Activated CD4-positive, alpha-beta T cell treated with anti-CD3 and anti-CD28 coated beads, Interleukin-2, amount 50 U/mL, for 4 hours (primary cell): ENCODE measurements at places on chromosomes 13 and 19.
A peak's percentile ranks its signal among the peaks of the same experiment; 100 is the strongest.

DNA sequence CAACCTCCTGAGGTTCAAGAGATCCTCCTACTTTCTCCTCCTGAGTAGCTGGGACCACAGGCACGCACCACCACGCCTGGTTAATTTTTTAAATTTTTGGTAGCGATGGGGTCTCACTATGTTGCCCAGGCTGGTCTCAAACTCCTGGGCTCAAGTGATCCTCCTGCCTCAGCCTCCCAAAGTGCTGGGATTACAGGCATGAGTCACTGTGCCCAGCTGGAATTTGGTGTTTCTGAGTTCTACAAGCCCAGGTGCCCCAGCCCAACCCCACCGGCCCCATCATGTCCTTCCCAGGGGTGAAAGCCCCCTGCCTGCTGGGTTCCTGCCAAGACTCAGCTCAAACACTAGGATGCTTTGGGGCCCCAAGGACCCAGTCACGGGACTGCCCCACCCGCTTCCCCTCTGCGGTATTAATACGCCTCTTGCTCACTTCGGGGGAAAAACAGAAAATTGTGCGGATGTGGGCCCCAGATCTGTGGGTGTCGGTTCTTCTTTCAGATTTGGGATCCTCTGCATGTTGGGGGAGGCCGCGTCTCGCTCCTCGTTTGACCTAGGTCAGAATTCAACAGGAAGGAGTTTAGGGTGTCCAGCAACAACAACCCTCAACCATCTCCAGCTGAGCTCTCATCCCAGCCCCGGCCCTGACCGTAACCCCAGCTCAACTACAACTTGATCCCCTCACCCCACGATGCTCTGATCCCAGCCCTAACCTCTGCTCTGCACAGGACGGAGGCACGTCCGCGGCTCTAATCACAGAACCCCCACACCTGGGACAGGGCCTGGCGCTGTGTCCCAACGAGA lies 3.7 kb upstream of the FCER2 start:
- peak; percentile 68 for DNase-seq

DNA sequence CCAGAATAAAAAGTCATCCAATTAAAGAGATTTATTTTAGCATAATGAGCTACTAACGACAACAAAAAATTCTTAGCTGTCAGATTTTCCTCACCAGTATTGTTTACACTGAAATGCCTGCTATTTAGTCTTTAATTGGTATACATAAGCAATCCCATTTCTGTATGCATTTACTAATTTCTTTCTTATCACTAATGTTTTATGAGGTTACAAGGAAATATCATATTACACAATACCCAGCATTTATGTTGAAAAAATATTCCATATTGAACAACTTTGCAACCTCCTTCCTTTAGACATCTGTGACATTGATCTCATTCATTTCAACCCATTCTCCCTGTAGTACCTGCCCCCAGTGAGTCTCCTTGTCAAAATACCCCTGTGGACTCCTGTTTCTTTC lies 135.4 kb downstream of the SLITRK6 start:
- DNase-seq = no peak

- peak; percentile 86 for DNase-seq
Observed at GRCh38 chr19:45677351-45678230, 9.6 kb downstream of the GIPR start.

DNA sequence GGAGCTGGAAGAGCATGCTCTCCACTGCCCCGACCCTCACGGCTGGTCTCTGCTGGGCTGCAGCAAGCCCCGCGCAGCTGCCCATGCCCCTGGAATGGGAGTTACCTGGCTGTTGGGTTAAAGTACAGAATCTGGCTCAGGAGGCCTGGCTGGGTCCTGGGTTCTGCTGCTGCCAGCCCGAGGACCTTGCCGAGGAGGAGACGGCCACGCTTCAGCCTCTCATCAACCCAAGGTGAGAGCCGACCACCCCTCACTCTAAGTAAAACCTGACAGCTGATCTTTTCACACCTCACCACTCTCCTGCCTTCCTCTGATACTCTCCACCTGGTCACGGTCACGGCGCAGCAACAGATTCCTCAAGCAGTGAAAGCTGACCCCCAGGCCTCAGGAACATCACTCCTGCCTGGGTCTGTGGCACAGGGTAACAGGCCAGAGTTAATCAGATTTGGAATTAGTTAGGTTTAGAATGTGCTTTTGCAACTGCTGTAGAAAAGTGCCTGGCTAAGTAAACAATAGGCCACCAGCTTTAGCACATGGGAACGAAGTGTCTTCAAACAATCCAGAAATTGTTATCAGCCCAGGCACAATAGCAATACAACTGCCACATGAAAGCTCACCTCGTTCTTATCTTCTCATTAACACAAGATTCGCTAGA lies 20.5 kb downstream of the RAB20 start:
- no peak for DNase-seq

DNA sequence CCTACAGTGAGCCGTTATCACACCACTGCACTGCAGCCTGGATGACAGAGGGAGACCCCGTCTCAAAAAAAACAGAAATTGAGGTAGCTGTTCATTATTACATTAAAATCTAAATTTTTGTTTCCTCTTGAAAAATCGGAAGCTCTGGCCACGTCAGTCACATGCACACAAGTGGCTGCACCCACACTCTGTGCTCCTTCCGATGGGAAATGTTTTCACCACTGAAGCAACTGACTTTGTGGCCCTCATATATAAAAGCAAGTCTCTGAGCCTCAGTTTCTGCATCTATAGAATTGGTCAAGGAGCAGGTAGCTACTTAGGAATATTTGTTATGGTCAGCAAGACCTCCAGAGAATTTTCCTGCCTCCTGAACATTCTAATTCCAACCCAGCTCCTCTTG lies 4.5 kb downstream of the LRRC25 start:
- DNase-seq = no peak

GRCh38 chr19:58439576-58440554 lies at the start of gene ZNF132:
ZNF132 (minus strand) TSS chr19:58440153; CDS start chr19:58439821, 332 bp downstream.
- DNase-seq = peak; percentile 92

- DNase-seq = no peak
Observed at GRCh38 chr19:17406046-17406886, 836 bp upstream of the BST2 start.

- no peak for DNase-seq
Observed at GRCh38 chr13:110835721-110836604, 78.9 kb downstream of the ANKRD10 start.

DNA sequence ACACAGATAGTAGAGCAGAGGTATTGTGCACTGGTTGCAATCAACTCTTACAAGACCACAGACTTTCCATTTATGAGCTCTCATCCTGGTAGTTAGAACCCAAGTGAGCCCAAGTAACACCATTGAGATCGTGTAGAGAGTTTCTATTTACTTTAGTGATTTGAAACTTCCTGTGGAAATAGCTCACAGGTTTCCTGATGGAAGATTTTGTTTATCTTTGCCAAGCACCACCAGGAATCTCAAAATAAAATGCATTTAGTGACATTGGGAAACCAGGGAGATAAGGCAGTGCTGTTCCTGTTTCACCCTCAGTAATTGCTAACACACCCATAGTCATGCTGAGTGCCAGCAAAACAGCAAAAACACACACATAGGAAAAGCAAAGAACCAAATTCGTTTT lies 102.5 kb downstream of the FLT1 start:
- DNase-seq = no peak

DNA sequence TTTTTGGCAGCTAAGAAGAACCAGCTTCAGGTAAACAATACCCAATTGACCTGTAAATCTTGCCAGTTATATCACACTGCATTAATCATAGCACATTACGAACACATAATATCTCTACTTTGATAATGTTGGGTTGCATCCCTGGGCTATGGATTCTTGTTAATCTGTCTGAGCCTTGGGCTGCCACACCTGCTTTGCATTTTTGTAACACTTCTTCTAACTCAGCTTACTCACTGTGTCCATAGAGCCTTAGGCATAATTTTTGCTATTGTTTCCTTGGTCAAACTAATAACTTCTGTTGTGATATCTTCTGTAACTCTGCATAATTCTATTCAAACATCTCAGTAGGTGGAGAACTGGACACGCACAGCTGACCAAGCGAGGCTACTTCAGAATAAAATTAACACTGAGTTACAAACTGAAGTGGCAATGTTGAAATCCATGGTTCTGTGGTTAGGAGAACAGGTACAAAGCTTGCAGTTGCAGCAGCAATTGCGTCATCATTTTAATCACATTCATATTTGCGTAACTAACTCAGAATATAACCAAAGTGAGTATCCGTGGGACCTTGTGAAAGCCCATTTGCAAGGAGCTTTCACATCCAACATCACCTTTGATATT lies 6.4 kb downstream of the ZNF350 start:
- no peak for DNase-seq

- DNase-seq = peak; percentile 96
Observed at GRCh38 chr19:8321067-8321985, at the start of the genes NDUFA7 and RPS28. NDUFA7 (minus strand) TSS chr19:8321375; CDS start chr19:8321358, 17 bp downstream. RPS28 (plus strand) TSS chr19:8321496; CDS start chr19:8321531, 35 bp downstream.

DNA sequence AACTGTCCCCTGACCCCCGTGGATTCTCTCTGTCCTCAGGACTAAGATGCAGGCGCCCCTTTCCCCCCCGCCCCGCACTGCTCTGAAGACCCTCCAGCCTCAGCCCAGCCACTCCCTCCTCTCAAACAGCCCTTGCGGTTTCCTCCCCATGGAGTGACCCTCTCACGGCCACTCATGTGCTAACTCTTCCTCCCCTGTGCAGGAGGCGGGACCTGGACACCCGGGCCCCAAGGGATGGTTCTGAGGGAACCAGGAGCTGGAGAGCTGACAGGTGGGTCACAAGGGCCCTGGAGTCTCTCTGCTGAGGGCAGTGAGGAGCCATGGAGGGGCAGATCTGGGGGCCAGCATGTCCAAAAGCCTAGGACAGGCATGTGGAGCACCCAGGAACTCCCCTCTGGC lies 1.9 kb downstream of the ISOC2 start:
- DNase-seq = no peak

GRCh38 chr13:108549934-108550333 lies 79.5 kb upstream of the MYO16 start:
- DNase-seq = no peak

DNA sequence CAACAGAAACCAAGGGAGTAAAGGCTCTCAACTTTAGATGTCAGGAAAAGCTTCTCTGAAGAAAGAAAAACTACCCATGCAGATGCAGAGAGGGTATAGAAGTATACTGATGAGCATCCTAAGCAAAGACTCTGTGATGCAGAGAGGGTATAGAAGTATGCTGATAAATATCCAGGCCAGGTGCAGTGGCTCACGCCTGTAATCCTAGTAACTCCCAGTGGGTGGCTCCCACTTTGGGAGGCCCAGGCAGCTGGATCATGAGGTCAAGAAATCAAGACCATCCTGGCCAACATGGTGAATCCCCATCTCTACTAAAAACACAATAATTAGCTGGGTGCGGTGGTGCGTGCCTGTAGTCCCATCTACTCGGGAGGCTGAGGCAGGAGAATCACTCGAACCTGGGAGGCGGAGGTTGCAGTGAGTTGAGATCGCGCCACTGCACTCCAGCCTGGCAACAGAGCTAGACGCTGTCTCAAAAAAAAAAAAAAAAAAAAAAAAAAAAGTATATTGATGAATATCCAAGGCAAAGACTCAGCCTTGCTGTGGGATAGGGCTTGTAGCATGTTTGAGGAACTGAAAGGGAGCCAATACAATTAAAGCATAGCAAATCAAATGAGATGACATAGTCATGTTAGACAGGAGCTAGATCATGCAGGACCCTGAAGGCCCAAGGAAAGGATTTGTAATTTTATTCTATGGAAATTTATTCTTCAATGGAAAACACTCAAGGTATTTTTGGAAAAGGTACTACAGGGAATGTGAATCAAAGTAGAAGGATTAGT lies 14.9 kb downstream of the UBL3 start:
- DNase-seq = no peak

DNA sequence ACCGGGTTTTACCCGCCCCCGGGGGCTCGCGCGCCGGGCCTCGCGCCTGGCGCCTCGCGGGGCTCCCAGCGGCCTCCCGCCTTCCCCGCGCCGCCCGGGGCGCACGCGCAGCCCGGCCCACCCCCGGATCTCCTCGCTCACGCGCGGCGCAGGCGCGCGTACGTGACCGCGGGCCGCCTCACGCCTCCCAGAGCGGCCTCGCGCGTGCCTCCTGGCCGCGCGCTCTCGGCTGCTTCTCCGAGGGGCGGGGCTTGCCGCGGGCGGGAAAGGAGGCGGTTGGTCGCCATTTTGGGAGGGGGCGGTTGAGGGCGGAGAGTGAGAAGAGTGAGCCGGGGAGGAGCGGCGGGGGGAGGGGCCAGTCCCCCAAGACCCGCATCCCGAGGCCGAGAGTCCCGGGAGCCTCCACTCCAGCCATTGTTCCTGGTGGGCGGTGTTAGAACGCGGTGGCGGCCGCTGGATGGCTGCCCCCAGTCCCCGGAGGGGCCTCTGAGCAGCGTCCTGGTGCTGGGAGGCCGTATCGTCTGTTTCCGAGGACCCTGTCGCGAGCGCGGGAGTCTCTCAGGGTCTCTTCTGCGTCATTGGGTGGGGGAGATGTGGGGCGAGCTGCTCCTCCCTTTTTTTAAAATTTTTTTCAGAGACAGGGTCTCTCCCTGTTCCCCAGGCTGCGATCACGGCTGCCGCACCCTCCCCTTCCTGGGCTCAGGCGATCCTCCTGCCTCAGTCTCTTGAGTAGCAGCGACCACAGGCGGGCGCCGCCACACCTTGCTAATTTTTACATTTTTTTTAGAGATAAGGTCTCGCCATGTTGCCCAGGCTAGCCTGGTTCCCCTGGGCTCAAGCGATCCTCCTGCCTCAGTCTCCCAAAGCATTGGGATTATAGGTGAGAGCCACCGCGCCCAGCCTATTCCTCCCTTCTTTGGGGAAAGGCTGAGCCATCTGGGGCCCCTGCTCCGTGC lies at the start of gene ZNF541:
ZNF541 (minus strand) TSS at position 78 of the 956 bp plus-strand sequence. CDS start 17,292 bp downstream, outside the sequence.
- DNase-seq = peak; percentile 87

GRCh38 chr13:20489185-20489820 lies 36.4 kb downstream of the CRYL1 start:
- DNase-seq = no peak

DNA sequence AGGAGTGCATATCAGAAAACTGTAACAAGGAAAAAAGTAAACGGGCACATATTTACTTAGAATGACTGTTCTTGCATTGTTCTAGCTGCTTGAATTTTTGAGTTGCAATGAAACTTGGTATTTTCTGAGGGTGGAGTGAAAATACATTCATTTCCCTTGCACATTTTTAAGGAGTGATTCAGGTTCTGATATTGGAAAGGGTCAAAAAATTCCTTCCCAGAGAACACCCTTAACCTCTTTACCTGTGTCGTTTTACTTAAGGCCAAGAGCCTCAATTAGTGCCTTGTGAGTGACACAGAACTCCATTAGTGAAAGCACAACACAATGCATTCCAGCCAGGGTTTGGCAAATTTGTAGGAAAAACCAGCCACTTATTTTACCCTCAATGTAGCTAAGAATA lies 2.3 kb downstream of the ITGBL1 start:
- no peak for DNase-seq

- DNase-seq = no peak
Observed at GRCh38 chr13:33380487-33381079, 95.0 kb upstream of the STARD13 start.

DNA sequence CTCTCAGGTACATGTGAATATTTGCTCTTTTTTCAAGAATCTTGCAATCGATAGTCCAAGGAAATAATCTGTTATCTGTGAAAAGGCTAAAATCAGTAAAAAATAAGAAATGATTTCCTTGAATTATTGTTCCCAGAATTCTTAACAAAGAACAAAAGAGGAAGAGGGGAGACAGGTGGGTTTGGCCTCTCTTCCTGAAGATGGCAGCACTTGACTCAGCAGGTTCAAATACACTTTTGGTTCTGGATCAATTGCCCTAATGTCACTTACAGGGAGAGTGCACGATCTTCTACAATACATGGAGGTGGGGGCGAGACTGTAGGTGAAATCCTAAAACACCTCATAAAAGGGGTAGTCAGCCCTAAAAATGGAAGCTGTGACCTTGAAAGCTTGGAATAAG lies 358.7 kb downstream of the IRS2 start:
- DNase-seq = no peak
